ENCODE measurements at places on chromosomes 1 and 21. TPM values are rescaled to one million over a fixed set of nuclear protein-coding genes. Genes with fewer than 3 reads are reported as not detected.

GRCh38 chr1:186454981-186455380, 5.9 kb downstream of the PDC start:
- DNase-seq = no peak
- no peaks in the 10 kb centered on the region for H3K4me1 ChIP-seq
- H3K27ac ChIP-seq = no peak overlapping the region

DNA sequence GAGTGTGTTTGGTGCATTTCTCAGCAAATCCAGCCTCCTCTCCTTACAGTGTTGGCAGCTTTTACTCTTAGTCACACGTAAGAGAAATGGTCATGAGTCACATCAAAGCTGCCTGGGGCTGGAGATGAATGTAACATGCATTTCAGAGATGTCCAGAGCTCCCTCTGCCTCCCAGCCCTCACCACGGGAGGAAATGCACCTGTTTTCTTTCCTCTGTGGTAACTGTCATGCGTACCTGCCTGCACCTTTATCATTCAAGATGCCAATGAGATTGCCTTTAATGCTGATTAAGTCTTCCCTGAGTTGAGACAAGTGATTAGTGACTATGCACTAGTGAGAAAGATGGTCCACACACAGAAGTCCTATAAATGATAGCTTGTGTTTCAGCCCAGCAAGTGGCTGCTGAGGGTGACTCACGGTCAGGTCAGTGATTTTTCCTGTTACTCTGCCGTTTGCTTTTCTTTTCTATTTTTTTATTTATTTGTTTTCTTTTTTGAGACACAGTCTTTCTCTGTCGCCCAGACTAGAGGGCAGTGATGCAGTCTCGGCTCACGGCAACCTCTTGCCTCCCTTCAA, 277.3 kb upstream of the FMN2 start:
- H3K4me3 ChIP-seq = no peak overlapping the region
- H3K4me1 ChIP-seq = no peaks in the 10 kb centered on the region
- no peak overlapping the region for H3K27ac ChIP-seq
- H3K36me3 ChIP-seq = no peaks in the 10 kb centered on the region
- H3K27me3 ChIP-seq = no peaks in the 10 kb centered on the region
- DNase-seq = no peak

- DNase-seq = no peak
- peaks cover 60% of the 10 kb centered on the region for H3K4me1 ChIP-seq
- no peak overlapping the region for H3K27ac ChIP-seq
- H3K36me3 ChIP-seq = no peaks in the 10 kb centered on the region
Measured at GRCh38 chr1:31749785-31750735, 14.1 kb downstream of the ADGRB2 start.

DNA sequence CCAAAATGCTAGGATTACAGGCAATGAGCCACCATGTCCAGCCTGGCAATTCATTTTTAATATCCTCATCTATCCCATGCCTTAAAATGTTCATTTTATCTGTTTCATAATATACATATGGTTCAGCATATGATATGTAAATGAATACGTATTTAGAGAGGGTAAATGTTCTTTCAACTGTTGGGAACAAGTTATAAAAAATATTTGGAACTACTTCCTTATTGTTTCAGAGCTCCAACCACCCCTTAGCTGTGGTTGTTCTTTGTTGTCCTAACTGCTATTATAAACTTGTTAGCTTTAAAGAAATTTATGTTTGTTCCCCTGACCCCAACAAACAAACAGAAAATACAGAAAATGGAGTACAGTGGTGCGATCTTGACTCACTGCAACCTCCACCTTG, 14.5 kb downstream of the MCOLN2 start:
- H3K27ac ChIP-seq = no peak overlapping the region
- H3K36me3 ChIP-seq = no peaks in the 10 kb centered on the region
- no peaks in the 10 kb centered on the region for H3K4me1 ChIP-seq
- no peaks in the 10 kb centered on the region for H3K27me3 ChIP-seq

- no peaks in the 10 kb centered on the region for H3K27me3 ChIP-seq
- peak overlapping the region; percentile 55 for H3K27ac ChIP-seq
- no peak for DNase-seq
- H3K4me1 ChIP-seq = peaks cover 10% of the 10 kb centered on the region
- H3K36me3 ChIP-seq = no peaks in the 10 kb centered on the region
- no peak overlapping the region for H3K4me3 ChIP-seq
Measured at GRCh38 chr1:59013928-59014279, 230.1 kb upstream of the JUN start.

DNA sequence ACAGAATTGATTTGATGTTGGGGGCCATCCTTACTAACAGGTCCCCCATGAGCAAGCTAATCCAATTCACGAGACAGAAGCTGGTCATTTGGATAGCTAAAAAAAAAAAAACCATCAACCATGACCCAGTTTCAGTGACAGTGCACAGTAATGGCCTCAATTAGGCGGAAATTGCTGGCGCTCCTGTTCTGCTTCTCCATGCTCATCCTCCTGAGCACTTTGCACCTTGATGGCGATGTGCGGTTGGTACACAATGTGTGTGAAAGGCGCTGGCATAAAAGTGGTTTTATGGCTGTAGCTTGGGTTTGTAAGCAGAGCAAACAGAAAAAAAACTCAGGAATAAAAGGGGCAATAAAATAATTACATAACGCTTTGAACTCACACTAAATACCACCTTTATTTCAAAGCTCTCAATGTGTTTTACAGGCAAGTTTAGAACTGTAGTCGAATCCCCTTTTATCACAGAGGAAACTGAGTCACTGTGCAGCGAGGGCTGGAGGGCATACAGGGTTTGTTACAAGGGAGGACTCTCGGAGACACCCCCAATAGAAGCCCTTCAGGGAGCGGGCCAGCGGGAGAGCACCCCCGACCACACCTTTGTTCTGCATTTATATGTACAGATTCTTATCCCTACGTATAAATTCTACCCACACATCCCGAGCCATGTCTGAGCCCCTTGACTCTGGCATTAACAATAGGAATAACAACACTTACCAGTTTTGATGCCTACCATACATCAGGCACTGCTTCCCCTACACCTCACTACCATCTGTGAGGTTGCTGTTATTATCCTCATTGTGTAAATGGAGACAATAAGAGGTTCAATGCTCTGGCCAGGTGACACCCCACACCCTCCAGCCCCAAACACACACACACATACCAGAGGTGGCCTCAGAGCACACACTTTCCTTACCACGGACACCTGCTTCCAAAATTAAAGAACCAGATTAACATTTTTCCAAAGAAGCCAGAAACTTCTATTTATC, 213.5 kb upstream of the IRF2BP2 start:
- no peaks in the 10 kb centered on the region for H3K4me1 ChIP-seq
- H3K36me3 ChIP-seq = no peaks in the 10 kb centered on the region
- no peak overlapping the region for H3K27ac ChIP-seq
- no peak overlapping the region for H3K4me3 ChIP-seq
- DNase-seq = no peak
- H3K27me3 ChIP-seq = no peaks in the 10 kb centered on the region

GRCh38 chr1:40308036-40308727, 8.9 kb downstream of the COL9A2 start:
- no peaks in the 10 kb centered on the region for H3K36me3 ChIP-seq
- H3K27me3 ChIP-seq = no peaks in the 10 kb centered on the region
- peak; percentile 48 for DNase-seq
- H3K4me3 ChIP-seq = no peak overlapping the region
- H3K27ac ChIP-seq = no peak overlapping the region
- peaks cover 7% of the 10 kb centered on the region for H3K4me1 ChIP-seq

GRCh38 chr21:43361127-43361492, 65.8 kb downstream of the SIK1 start:
- H3K27me3 ChIP-seq = no peaks in the 10 kb centered on the region
- DNase-seq = peak; percentile 38
- peaks cover 12% of the 10 kb centered on the region for H3K4me1 ChIP-seq

- H3K36me3 ChIP-seq = no peaks in the 10 kb centered on the region
- H3K4me1 ChIP-seq = peaks cover 12% of the 10 kb centered on the region
- H3K27ac ChIP-seq = no peak overlapping the region
- H3K4me3 ChIP-seq = no peak overlapping the region
- H3K27me3 ChIP-seq = no peaks in the 10 kb centered on the region
Measured at GRCh38 chr1:171772312-171772711, 9.1 kb upstream of the METTL13 start.

DNA sequence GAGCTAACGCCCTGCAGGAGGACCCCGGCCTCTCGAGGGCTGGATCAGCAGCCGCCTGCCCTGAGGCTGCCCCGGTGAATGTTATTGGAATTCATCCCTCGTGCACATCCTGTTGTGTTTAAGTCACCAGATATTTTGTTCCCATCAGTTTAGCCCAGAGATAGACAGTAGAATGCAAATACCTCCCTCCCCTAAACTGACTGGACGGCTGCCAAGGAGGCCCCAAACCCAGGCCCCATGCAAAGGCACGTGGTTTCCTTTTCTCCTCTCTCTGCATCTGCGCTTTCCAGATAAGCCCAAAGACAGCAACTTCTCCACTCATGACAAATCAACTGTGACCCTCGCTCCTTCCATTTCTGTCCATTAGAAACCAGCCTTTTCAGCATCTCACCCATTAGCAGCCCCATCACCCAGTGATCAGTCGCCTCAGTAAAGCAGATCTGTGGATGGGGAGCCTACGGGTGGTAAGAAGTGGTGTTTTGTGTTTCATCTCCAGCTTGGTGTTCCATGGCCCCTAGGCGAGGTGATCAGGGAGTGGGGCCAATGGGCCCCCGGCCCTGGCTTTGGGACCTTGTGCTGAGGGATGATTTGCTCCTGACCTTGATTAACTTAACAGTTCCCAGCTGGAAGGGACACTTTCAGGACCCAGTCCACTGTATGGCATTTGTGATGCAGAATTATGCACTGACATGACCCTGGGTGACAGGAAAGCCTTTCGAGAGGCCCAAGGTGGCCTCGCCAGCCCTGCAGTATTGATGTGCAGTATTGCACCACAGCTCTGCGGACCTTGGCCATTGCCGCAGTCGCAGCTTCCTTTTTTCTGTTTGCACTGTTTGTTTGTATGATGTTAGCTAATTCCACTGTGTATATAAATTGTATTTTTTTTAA, 5.2 kb downstream of the NPPA start:
- no peaks in the 10 kb centered on the region for H3K4me1 ChIP-seq
- H3K4me3 ChIP-seq = no peak overlapping the region
- H3K27me3 ChIP-seq = no peaks in the 10 kb centered on the region
- no peak overlapping the region for H3K27ac ChIP-seq
- peak; percentile 50 for DNase-seq
- H3K36me3 ChIP-seq = no peaks in the 10 kb centered on the region

GRCh38 chr1:80582980-80583379, 1217.8 kb upstream of the ADGRL2 start:
- no peaks in the 10 kb centered on the region for H3K27me3 ChIP-seq
- H3K36me3 ChIP-seq = no peaks in the 10 kb centered on the region
- H3K4me3 ChIP-seq = no peak overlapping the region
- no peak overlapping the region for H3K27ac ChIP-seq
- no peaks in the 10 kb centered on the region for H3K4me1 ChIP-seq
- no peak for DNase-seq

DNA sequence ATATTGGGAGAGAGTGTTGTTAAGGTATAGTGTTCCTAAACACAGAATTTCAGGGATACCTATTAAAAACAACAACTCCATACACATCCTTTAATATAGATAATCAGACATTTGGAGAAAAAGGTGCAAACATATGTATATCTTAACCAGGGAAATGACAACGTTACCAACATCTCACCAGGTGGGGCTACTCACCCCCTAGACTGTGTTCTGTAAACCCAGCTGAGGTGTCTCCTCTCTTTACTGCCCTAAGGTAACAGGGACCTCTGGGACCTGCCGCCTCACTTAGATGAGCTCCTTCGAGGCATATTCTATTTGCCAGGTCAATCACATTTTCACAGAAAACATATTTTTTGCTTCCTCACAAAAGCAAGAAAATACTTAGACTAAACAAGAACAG, 13.4 kb downstream of the RRAGC start:
- H3K27ac ChIP-seq = no peak overlapping the region
- H3K4me3 ChIP-seq = no peak overlapping the region
- no peaks in the 10 kb centered on the region for H3K27me3 ChIP-seq
- H3K36me3 ChIP-seq = no peaks in the 10 kb centered on the region

DNA sequence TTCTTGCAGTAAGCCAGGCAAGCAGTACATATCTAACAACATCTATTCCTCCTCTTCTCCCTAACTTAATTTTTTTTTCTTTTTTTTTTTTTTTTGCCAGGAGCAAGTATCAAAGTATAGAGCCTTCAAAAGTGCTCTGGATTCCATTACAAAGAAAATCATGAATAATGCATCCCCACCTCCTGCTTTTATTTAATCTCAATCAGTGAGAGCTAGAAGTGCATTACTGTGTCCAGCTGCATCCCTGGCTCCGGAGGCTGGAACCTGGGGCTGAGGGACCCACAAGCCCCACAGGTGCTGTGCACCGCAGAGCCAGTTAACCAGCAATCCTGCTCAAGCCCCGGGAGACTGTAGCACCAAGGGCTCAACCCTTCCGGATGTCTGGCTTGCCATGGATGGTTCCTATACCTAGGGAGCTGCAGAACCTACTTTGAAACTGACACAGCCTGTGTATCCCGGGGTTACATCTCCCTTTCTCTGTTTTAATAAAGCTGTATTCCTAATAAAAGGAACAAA, 455.9 kb upstream of the RUNX1 start:
- no peak overlapping the region for H3K4me3 ChIP-seq
- no peak overlapping the region for H3K27ac ChIP-seq
- H3K27me3 ChIP-seq = no peaks in the 10 kb centered on the region
- DNase-seq = no peak
- no peaks in the 10 kb centered on the region for H3K36me3 ChIP-seq
- peaks cover 7% of the 10 kb centered on the region for H3K4me1 ChIP-seq

DNA sequence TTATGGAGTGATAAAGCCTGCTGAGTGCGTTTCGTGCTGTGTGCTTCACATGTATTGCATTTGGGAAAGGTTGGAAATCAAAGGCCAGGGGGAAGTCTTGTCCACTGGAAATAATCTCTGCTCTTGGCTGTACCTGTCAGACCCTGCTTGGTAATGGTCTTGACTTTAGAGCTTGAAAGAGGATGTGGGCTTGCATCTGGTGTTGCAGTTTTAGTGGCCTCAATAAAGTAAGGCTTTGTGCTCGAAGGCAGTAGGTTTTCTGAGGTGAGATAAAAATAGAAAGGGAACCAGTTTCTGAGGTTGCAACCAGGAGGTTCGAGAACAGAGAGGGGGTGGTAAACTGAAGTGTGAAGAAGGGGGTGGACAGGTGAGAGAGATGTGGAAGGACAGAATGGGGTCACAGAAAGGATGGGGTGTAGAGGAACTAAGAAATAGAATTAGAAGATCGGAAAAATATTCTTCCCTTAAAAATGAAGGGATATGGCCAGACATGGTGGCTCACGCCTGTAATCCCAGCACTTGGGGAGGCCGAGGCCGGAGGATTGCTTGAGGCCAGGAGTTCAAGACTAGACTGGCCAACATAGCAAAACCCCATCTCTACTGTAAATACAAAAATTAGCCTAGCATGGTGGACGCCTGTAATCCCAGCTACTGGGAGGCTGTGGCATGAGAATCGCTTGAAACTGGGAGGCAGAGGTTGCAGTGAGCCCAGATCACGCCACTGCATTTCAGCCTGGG, 1.5 kb downstream of the S100PBP start:
- no peaks in the 10 kb centered on the region for H3K27me3 ChIP-seq
- H3K4me1 ChIP-seq = peaks cover 30% of the 10 kb centered on the region
- peak overlapping the region; percentile 94 for H3K4me3 ChIP-seq
- H3K36me3 ChIP-seq = no peaks in the 10 kb centered on the region
- DNase-seq = no peak
- H3K27ac ChIP-seq = peak overlapping the region; percentile 96

Gene ETV3L
- polyA plus RNA-seq = not detected
